Progenitor cell of endocrine pancreas (in vitro differentiated cells): ENCODE measurements at places on chromosomes 5 and 9.

GRCh38 chr5:131593921-131594320, 41.1 kb downstream of the RAPGEF6 start:
- DNase-seq, result no peak

DNA sequence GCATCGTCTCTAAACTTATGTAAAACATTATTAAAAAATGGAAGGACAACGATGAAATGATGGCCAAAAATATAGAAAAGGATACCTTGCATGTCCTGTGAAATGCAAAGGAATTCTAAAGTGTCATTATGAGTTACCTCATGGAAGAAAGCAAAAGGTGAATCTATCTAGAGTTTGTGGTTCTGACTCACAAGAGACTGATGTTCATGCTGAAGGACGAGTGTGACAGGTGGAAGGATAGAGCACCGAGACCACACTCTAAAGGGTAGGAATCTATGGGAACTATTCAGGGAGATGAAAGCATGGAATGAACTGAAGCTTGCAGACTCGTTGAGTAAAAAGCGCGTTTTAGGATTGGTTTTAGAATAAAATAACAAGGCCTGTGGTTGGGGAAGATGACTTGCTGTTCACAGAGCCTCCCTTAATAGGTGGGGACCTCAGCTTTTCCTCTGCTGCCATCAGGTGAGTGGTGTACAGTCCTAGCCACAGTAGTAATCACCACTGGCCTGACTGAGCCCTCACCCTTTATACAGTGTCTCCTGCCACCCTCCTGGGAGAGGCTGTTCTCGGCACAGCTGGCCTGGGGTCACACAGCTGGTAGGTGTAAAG, 11.2 kb downstream of the TENT4A start:
- DNase-seq, result no peak

DNA sequence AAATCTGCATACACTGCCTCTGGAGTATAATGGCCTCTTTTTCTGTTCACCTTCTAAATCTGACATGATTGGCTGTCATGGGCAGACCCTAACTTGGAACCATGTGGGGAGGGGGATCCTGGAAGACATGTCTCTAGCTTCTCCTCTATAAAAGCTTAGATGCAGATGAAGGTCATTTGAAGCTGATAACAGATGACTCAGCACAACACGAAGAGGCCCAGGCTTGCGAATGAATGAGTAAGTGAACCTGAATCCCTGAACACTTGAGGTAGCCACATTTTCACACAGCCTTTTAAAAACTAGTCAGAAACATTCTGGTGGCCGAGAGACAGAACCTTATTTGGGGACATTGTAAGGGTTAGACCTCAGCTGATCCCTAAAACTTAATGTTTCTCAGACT, 282.6 kb downstream of the ELAVL2 start:
- no peak for DNase-seq

DNA sequence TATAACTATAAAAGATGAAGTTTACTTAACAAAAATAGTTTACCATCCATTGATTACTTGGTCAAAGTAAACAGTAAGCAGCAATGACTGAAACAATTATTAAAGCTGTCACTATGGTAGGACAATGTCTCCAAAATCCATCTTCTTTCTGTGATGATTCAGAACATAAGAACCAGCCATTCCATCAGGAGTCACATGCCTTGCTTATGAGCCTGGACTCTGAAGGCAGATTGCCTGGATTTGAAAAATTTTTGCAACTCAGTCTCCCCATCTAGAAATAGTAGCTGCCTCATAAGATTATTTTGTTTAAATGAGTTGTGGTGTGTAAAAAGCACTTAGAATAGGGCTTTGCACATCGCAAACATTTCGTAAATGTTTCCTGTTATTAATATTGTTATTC, 136.2 kb downstream of the LIFR start:
- DNase-seq, result no peak

- no peak for DNase-seq
Observed at GRCh38 chr9:75950998-75951397, 60.5 kb downstream of the PCSK5 start.

DNA sequence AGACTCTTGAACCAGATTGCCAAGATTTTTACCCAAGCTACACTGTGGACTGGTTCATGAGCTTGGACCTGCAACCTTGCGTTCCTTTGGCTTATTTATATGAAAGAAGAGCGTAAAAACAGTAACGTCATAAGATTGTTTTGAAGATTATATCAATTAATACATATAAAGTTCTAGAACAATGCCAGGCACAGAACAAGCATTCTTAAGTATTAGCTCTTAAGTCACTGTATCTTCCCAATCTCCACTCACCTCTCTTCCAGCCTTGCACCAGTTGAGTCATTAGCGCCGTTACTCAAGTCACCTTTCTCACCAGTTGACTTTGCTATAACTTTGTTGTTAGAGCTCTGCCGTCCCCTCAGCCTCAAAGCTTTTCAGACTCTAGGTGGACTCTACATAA, 415.7 kb downstream of the PLK2 start:
- DNase-seq, result no peak

- no peak for DNase-seq
Observed at GRCh38 chr5:17860660-17861315, 226.5 kb downstream of the TAF11L14 start.

DNA sequence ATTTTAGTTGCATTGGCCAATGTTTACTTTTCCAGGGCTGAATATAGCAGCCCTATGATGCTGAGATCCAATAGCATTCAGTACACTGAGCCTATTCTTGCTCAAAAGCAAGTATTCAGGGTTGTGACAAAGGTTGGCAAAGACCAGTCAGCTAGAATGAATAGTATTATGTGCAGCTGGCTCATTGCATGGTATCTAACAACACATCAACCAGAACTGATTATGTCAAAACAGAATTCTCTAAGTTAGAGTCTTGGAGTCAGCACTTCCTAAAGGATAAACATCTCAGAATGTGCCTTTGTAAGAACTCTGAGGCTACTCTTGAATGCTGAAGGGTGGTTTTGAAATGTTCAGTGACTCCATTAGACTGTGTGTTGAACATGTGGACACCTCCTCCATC, 774.5 kb upstream of the RGMB start:
- DNase-seq, result no peak

GRCh38 chr5:74641735-74642542, 1.4 kb upstream of the ENC1 start:
- no peak for DNase-seq
